ENCODE measurements at places on chromosomes 13 and 19.

DNA sequence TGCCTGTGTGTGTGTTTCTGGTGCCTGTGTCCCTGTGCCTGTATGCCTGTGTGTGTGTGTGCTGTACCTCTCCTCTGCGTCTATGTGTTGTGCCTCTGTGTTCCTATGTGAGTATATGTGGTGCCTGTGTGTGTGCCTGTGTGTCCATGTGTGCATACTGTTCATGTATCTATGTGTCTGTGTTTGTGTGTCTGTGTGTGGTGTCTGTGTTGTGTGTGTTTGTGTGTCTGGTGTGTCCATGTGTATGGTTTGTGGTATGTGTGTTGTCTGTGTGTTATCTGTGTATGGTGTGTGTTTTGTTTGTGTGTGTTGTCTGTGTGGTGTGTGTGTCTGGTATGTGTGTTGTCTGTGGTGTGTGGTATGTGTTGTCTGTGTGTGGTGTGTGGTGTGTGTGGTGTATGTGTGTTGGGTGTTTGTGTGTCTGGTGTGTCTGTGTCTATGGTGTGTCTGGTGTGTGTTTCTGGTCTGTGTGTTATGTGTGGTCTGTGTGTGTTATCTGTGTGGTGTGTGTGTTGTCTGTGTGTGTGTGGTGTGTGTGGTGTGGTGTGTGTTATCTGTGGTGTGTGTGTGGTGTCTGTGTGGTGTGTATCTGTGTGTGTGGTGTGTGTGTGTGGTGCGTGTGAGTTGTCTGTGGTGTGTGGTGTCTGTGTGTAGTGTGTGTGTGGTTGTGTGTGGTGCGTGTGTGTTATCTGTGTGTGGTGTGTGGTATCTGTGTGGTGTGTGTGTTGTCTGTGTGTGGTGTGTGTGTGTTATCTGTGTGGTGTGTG lies 20.4 kb downstream of the HDGFL2 start:
- no peak for DNase-seq

DNA sequence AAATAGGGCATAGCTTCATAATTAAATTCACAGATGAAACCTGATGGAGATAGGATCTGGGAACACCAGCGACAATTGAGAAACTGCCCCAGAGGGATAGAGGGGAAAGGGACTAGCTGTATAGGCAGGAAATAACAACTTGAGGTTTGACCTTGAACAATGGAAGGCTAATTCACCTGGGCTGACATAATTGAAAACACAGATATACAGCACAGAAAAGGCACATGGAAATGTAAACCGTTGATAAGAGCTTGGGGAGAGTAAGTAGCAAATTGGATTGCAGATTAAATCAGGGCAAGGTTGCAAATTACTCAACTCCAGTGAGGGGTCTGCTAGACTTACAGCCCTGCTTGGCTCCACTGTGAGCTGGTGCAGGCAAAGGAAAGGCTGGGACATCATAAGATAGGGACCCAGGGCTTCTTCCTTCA lies 246.7 kb downstream of the DLEU7 start:
- no peak for DNase-seq

DNA sequence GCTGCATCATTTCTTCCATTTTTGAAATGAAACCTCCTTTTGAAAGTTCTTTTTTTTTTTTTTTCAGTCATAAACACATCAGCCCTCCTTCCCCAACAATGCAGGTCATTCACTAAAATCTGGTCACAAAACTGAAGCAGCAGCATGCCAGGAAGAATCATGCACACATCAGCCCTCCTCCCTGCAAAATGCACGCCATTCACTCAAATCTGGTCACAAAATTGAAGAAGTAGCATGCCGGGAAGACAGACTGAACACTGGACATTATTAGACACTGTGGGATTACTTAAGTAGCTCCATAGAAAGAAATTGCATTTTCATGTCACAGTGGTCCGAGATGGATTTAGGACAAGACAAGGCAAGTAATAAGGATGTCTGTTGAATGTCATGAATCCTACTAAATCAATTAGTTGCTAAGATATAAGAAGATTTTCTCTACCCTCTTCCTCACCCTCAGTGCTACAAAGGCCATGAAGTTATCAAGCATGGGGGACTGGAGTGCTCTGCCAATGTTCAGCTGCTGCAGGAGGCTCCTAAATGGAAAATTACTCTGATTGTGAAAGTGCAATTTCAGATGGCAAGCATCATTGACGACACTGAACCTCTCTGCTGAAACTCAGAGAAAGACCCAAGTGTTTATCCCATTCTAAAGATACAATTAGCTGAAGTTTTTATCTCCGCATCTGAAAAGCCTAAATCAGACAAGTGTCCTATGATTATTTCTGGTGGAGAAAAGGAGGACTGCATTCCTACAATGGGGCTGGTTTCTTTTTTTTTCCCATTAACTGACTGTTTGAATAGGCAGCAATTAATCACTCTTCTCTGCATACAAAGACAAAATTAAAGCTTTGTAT lies 913.2 kb downstream of the DIAPH3 start:
- DNase-seq, result no peak

GRCh38 chr13:78596399-78596735 lies 7.0 kb downstream of the POU4F1 start:
- DNase-seq, result no peak

DNA sequence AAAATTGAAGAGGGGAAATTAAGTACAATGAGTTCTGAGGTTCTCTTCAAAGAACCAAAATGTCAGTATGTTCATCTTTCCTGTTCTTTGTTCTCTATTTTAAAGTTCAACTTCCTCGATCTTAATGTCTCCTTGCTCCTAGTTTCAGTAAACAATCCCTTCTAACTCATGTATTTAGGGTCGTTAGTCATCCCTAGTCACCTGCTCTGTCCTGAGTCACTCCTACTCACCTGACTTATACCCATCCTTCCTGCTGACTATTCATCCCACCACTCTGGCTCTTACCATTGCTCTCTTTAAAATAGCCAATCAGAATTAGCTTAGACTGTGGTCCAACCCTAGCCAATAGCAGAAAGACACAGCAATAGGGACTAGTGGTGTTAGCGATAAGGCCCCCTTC lies 24.3 kb downstream of the ZNF90 start:
- DNase-seq, result no peak

DNA sequence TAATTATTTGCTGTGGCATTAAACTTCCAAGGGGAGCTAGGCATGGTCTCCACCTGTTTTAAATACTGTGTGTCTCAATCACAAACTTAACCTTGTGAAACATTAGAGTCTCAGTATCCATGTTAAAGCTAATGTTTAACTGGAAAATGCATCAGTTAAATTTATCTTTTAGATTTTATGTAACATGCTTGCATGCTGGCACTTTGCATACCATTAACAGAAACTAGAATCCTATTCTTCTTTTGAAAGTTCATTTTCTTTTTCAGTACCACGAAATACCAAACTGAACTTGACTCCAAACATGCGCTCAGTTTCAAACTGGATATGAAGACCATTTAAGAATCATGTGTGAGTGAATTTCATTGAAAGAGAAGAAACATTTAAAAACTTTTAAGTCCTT lies 328.9 kb upstream of the SLC10A2 start:
- no peak for DNase-seq

DNA sequence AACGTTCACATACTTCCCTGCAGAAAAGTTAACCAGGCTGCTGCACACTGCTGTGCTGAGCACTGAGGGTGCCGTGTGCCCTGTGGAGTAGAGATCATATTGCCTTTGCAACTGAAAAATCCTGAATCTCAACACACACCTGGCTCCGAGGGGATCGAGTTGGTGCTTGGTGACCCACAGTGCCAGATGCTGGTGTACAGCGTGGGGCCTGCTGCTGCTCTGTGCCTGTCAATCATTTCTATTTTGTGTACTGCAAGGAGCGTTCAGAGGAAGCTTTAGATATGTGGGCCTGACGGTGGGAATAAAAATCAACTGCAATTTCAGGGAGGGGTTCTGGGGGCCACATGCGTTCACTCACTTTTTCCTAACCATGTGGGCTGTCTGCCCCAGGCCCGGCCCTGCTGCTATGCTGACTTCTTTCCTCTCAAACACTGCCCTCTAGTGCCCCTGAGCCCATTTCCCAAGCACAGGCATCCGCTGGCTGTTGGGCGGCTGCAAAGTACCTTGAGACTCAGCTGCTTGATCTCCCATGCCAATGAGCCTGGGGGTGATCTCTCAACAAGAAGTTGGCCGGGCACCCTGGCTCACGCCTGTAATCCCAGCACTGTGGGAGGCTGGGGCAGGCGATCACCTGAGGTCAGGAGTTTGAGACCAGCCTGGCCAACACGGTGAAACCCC lies 9.7 kb upstream of the LENG8 start:
- no peak for DNase-seq

GRCh38 chr13:77034881-77035280 lies 7.9 kb upstream of the FBXL3 start:
- DNase-seq, result no peak

- no peak for DNase-seq
Observed at GRCh38 chr13:94947965-94948371, 235.6 kb upstream of the SOX21 start.

DNA sequence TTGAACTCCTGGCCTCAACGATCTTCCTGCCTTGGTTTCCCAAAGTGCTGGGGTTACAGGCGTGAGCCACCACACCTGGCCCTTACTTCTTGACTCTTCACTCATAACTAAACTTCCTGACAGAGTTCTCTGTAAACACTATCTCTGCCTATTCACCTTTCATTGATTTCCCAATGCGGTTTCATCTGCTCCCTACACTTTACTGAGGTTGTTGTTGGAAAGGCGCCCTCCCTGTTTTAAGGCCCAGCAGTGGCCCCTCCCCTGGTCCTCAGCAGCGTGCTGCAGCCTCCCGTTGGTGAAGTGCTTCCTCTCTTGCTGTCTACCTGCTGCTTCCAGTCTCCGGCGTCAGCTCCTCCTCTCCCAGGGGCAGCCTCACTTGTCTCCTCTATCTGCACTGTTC lies 26.7 kb upstream of the CEBPA start:
- no peak for DNase-seq

- no peak for DNase-seq
Observed at GRCh38 chr13:49532593-49532992, 36.8 kb downstream of the PHF11 start.

DNA sequence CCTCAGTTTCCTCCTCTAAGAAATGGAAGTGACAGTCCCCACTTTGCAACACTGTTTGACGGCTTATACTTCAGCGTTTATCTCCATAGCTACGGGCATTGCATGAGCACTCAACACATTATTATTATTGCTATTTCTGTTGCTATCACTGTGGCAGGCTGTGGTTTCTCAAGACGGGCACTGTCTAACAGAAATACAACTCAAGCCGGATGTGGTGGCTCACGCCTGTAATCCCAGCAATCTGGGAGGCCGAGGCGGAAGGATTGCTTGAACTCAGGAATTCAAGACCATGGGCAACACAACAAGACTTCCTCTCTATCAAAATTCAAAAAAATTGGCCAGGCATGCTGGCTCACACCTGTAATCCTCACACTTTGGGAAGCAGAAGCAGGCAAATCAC lies 4.9 kb upstream of the ZSWIM4 start:
- DNase-seq, result no peak
